ENCODE measurements at places on chromosomes 2 and 18. TPM values are rescaled to one million over a fixed set of nuclear protein-coding genes. Genes with fewer than 3 reads are reported as not detected.

- no peak for DNase-seq
Measured at GRCh38 chr2:217436386-217436785, 566.4 kb downstream of the TNS1 start.

DNA sequence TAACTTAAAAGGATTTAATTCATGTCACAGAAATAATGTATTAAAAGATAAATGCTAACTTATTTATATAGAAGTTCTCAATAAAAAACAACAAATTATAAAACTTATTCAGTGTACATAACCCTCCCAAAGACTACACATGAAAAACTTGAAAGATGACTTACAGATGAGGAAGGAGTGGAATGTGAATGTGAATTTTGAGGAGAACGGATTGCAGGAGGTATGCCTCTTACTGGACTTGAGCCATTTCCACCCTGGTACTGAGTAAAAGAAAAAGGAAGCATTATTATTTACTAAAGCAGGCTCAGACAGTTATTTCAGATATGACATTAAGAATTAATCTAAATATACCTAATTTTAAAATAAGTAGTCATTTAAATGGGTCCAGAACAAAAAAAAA lies 104.4 kb downstream of the TLK1 start:
- no peak for DNase-seq

DNA sequence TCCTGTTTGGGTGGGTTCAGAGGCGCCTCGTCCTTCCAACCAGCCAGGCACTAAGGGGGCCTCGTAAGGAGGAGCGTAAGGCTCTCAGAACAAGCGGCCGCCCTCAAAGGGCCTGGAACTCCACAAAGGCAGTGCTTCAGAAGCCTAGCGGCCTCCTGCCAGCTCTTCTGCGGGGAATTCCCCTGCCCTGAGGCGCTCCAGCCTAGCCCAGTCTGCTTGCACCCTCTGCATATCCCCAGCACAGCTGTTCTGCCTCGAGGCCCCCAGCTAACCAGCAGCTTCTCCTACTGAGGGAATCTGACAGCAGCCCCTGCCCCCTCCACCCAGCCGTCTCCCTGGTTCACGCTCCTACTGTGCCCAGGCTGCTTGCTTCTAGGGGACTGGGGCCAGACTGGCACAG lies 265.9 kb downstream of the TFCP2L1 start:
- no peak for DNase-seq

DNA sequence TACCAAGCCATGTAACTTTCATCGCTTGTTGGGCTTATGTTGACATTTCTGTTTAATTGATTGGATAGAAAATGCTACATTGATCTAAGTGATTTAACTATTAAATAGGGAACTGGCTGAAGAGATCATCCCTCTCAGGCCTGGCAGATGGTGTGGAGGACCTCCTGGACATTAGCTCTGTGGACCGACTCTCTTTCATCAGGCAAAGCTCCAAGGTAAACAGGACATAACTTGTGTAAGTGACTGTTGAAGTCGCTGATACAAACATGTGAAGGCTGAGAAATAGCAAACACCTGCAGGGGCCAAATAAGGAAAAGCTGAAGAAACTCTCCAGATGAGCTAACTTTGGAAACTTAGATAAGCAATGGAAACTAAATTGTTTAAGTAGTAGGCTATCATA lies 68.8 kb downstream of the UNC80 start:
- no peak for DNase-seq

DNA sequence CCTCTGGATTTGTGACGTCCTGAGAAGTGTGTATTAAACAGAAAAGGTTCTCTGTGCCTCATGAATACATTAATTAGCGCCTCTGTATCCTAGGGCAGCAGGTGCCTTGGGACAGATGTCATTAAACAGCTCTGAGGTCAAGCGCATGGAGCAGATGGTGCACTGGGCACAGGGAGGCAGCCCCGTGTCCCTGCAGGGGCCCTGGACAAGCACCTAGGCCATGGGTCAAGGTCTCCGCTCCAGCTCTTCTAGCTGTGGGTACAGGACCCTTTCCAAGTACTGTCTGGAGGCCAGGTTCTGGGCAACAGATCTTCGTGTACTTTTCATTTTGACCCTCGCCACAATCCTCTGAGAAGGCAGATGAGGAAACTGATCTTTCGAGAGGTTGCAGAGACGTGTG lies 126.4 kb downstream of the KCTD1 start:
- peak; percentile 34 for DNase-seq

DNA sequence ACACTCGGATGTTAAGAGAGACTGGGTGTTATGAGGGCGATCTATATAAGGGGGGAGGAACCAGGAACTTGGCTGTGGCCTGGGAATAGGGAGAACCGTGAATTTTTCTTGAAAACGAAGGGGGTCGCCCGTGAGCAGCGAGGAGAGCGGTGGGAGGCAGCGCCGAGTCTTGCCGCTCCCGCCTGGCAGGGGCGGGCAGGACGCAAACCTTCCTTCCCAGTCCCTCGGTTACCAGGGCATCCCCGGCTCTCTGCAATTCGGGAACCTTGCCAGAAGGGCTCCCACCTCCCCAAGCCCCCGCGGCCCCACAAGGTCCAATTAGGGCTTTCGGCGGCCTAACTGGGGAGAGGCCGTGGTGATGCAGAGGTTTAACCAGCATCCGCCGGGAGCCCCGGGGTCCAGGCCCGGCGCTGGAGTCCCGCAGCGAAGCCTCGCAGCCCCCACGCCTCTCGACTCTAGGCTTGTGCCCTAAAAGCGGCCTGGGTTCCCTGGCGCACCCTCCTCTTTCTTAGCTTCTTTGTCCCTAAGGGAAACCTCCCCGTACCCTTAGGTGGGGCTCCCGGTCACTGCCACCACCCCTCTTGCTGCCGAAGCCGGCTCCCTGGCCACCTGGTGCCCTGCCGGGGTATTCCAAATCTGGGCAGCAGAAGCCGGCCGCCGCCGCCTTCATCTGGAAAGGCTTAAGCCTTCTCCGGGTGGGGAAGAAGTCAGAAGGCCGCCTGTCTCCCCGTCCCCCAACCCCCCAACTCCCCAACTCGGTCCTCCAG lies 680 bp upstream of the FHOD3 start:
- no peak for DNase-seq

DNA sequence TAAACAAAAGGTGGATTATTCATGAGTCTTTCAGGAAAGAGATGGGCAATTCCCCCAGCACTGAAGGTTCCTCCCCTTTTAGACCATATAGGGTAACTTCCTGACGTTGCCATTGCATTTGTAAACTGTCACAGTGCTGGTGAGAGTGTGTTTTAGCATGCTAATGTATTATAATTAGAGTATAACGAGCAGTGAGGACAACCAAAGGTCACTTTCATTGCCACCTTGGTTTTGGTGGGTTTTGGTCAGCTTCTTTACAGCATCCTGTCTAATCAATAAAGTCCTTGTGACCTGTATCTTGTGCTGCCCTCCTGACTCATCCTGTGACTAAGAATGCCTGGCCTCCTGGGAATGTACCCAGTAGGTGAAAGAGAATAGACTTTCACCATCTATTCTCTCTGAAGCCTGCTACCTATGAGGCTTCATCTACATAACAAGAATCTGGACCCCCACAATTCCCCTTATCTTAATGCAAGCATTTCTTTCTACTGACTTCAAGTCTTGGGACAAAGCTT lies 148.7 kb downstream of the CABLES1 start:
- DNase-seq, result no peak

DNA sequence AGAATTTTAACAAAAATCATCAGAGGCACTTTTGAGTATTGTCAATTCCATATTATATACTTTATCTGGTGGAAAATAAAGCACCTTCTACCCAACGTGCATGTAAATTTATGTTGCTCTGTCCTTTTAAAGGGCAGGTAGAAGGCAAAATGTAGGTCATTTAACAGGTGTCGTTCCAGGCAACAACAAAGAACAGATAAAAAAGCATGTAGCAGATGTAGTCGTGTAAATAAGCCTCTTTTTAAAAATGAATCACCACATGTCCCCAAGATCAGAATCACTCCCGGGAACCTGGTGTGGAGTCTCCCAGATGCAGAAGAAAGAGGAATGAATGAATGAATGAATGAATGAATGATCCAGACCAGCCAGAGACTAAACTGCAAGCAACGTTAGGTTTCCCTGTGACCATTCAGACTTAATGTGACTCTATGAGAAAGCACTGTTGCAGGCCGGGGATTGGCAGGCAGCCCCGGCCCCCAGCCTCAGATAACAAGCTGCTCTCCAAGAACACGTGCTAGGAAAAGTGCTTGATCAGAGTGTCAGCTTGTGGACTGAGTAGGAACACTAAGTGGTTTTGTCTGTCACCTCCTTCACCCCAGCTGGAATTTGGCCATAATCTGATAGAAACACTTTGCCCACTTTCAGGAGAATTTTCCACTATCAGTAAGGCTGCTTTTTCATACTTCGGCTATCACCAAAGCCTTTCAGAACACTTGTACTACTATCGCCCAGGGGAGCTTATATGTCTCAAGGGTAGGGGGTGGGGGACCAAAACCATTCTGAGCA lies 100.6 kb downstream of the CDK15 start:
- DNase-seq, result no peak

GRCh38 chr18:70078106-70078505 lies 127.4 kb downstream of the RTTN start:
- DNase-seq, result no peak

Gene KYNU
- 0.52 TPM for total RNA-seq

Gene OTOS
- total RNA-seq, result not detected

All from right atrium auricular region (tissue), 2 donors.